ENCODE measurements at places on chromosomes 6 and 20.

- DNase-seq = no peak
Observed at GRCh38 chr20:623021-623420, 12.9 kb upstream of the TCF15 start.

- DNase-seq = no peak
Observed at GRCh38 chr6:158909938-158910337, 90.1 kb downstream of the RSPH3 start.

- no peak for DNase-seq
Observed at GRCh38 chr6:111648100-111648499, 42.4 kb upstream of the TRAF3IP2 start.

GRCh38 chr20:8152183-8152582 is 20.1 kb downstream of the PLCB1 start:
- no peak for DNase-seq

GRCh38 chr6:3456395-3456897 is 404 bp downstream of the SLC22A23 start:
- DNase-seq = no peak

DNA sequence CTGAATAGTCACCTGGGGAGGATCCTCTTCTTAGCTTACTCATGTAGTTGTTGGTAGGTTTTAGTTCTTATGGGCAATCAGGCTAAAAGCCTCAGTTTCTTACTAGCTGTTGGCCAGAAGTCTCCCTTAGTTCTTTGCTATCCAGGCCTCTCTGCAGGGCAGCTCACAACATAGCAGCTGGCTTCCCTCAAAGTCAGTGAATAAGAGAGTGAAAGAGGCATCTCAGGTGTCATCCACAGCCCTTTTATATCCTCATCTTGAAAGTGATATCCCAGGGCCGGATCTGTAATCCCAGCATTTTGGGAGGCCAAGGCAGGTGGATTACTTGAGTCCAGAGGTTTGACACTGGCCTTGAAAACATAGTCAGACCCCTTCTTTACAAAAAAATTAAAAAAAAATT is 42.1 kb upstream of the FOXA2 start:
- DNase-seq = no peak

GRCh38 chr6:165662749-165663376 is at the start of gene PDE10A:
Gene PDE10A, minus strand, starts transcription at chr6:165663241. Its CDS starts 430 bp downstream, at chr6:165662811.
- peak; percentile 86 for DNase-seq

- no peak for DNase-seq
Observed at GRCh38 chr6:47952640-47953039, 158.4 kb downstream of the PTCHD4 start.

DNA sequence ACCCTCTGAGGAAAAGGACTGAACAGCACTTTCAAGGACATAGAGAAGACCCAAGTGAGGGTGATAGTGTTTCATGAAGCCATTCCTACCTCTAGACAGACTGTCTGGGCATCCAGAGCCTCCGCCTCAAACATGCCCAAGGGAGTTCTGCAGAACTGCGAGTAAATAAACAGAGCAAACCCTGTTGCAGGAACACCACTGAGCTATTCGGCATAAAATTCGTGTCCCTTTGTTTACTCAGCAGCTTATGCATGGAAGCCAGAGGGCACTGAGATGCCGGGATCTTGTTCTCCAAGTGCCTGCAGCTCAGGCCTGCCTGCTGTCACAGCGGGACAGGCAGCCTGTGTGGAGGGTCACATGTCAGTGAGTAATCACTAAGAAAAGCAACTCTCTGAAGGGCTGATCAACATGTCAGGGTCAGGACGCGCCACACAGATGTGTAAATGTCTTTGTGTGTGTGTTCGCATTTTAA is 164.9 kb upstream of the HEY2 start:
- peak; percentile 71 for DNase-seq

- DNase-seq = no peak
Observed at GRCh38 chr6:71072508-71072907, 115.6 kb upstream of the B3GAT2 start.

GRCh38 chr6:107737397-107737793 is 86.7 kb downstream of the SCML4 start:
- no peak for DNase-seq

GRCh38 chr6:42690151-42690702 is 32.2 kb downstream of the PRPH2 start:
- no peak for DNase-seq

DNA sequence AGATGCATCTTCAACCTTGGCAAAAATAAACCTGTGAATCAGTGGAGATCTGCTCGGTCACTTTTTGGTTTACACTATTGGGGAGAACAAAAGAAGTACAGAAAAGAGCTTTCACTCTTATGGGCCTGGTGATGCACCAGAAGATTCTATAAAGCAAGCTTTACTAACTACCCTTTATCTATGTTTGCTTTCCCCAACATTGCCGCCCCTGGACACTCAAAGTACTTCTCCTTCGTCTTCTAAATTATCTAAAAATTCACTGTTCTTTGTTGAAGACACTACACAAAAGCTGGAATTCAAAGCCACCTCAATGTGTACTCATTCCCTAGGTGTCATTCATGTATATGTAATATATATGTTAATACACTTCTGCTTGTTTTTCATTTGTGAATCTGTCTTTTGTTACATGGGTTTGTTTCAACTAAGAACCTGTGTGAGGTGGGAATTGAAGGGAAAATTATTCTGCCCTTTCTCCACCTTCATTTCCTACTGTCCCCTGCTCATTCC is 97.9 kb upstream of the BTN3A2 start:
- DNase-seq = no peak

- no peak for DNase-seq
Observed at GRCh38 chr6:153437193-153437592, 306.1 kb upstream of the RGS17 start.

DNA sequence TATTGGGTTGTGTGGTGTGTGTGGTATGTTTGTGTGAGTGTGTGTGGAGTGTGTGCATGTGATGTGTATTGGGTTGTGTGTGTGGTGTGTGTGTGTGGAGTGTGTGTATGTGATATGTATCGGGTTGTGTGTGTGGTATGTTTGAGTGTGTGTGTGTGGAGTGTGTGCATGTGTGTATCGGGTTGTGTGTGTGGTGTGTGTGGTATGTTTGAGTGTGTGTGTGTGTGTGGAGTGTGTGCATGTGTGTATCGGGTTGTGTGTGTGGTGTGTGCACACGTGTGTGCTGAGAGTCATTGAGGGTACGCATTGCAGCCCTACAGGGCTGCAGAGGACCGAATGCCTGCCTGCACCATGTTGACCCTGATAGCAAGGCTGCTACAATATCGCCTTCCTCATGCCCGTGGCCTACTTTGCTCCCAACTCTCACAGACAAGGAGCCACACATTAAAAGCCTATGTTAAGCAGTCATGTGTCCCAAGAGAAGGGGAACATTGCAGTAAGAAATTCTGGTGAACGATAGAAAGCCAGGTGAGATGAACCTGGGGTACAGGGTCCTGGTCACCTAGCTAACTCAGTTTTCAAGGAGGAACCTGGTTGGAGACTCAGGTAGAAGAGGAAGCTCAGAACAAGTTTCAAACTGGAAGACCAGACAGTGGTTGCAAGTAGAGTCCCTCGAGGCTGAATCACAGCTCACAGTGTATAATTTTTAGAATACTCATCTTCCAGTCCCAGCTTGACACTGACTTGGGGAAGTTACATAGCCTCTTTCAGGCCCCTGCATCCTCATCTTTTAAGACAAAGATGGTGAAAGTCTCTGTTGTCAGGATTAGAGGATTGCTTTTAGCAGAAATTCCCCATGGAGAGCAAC is 45.7 kb upstream of the TMEM170B start:
- no peak for DNase-seq

DNA sequence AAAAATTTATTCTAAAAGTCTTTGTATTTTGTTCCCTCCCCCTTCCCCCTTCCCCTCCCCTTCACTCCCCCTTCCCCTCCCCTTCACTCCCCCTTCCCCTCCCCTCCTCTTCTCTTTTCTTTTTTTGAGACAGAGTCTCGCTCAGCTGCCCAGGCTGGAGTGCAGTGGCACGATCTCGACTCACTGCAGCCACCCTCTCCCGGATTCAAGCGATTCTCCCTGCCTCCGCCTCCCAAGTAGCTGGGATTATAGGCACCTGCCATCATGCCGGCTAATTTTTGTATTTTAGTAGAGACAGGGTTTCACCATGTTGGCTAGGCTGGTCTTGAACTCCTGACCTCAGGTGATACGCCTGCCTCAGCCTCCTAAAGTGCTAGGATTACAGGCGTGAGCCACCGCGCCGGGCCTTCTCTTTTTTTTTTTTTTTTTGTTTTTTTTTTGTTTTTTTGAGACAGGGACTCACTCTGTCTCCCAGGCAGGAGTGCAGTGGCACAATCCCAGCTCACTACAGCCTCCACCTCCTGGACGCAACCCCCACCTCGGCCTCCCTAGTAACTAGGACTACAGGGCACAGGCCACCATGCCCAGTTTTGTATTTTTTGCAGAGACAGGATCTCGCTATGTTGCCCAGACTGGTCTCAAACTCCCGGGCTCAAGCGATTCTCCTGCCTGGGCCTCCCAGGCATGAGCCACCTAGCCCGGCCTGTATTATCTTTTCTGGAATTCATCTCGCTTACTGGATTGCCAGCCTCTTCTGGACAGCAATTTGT is 1.1 kb upstream of the AFG1L start:
- DNase-seq = no peak

GRCh38 chr6:167660424-167660823 is 166.3 kb upstream of the AFDN start:
- DNase-seq = no peak

DNA sequence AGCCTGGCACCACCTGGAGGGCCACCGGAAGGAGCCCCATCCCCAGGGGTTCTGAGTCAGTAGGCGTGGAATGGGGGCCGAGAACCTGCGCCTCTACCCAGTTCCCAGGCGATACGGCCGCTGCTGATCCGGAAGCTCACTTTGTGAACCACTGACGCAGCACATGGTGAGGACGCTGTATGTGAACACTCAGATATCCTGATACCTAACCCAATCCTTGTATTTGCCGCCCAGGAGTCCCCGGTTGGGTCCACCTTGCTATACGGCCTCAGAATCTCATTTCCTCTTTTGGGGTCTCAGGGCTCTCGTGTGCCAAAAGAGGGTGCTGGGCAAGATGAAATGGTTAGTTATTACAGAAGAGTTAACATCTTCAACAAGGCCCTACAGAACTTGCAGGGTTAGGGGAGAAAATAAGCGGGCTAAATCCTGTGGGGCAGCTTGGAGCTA is 604 bp upstream of the RAB5IF start:
- peak; percentile 55 for DNase-seq

GRCh38 chr20:21640556-21640955 is 64.9 kb upstream of the PAX1 start:
- DNase-seq = no peak

DNA sequence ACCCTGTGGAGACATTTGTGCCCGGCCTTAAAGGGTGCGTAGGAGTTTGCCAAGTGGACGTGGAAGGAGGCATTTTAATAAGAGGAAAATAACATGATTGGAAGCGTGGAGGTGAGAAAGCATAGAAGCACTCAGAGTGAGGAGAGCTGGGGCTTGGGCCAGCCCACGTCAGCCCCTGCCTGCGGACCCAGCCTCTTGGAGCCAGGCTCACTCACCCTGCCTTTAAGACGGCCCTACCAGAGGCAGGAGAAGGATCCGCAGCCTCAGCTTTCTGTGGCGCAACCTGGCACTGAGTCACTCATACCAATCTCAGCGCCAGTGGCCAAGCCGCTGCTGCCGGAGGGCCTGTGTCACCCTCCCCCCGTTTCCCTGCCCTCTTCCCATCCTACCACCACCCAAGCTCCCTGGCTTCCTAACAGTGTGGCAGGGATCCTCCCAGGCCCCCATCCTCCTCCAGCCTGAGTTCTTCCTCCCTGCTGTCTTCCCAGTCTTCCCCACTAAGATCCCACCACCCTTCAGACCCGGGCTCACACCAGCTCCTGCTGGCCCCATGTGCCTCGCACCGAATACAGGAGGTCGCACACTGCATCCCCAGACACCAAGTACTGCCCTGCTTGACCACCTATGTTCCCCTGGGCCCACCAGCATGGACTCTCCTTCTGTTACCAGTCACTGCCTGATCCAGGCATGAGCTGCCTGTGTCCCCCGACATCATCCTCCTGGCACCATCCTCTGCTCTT is 285.2 kb downstream of the UST start:
- DNase-seq = no peak
